ENCODE measurements at places on chromosomes 5 and 9.

DNA sequence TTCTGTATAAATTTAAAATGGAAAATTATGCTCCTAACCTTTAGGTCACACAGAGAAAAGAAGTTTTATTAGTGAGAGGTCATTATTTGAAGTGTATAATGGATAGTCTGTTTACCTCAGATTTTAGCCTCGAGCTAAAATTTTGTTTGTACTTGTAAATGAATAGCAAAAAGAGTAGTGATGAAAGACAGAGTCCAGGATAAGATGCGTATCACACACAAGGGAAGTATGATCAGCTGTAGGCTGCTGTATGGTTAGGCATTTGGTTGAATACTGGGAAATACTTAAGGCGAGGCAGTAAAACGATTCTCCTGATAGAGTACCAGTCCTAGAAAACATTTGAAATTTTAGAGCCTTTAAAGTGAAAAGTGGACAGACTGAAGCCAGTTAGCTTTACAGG lies 92.7 kb downstream of the FBXL7 start:
- DNase-seq: no peak

DNA sequence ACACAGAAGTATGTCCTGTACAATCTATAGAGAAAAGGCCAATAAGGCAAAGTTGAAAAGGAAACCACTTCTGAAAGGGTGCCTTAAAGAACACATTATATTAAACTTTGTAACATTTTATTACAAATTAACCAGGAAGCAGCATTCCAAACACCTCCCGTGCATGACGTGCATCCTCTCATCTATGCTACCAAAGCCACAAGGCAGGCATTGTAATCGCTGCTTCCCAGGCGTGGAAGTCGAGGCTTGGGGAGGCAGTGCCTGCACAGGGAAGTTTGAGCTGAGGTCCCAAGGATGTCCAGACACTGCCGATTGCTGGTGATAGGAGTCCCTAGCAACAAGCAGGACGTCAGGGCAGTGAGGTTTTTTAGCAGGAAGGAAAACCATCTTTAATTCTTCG lies 44.3 kb upstream of the BARHL1 start:
- DNase-seq: no peak

GRCh38 chr9:22840641-22841040 lies 394.0 kb downstream of the DMRTA1 start:
- DNase-seq: no peak

DNA sequence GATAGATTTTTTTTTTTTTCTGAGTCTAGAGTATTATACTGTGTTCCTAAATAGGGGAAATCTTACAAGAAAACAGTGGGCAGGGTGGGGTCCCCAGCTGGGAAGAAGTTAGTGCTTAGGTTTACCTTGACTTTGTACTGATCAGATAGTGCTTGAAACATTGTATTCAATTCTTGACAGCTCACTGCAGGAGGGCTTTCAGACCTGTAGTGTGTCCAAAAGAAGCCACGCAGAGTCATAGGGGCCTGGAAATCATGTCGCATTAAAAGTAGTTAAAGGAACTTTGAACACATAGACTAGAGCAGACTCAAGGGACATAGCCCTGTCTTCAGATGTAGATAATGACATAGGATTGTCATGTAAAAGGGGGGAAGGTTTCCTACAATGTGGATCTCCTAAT lies 215.4 kb upstream of the NR4A3 start:
- no peak for DNase-seq

DNA sequence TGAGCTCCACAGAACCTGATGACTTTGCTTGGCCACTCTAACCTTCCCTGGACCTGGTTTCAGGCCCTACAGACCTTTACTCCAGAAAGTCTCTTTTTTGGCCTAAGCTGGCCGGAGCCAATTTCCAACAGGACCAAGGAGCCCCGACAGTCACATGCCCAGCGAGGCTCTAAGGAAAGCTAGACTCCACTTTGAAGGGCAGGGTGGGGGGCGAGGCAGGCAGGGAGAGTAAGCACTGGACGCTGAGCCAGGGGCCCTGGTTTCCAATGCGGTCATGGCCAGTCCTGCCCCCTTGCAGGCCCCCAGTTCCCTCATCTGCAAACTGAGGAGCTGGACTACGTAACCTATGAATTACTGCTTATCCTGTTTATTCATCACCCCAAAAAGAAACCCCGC lies 65.2 kb downstream of the ADAMTS2 start:
- no peak for DNase-seq

Measured in BE2C (cell line).